ENCODE measurements at places on chromosomes 1 and 21.

- no peak for DNase-seq
Measured at GRCh38 chr1:43671626-43672330, 21.8 kb downstream of the KDM4A start.

DNA sequence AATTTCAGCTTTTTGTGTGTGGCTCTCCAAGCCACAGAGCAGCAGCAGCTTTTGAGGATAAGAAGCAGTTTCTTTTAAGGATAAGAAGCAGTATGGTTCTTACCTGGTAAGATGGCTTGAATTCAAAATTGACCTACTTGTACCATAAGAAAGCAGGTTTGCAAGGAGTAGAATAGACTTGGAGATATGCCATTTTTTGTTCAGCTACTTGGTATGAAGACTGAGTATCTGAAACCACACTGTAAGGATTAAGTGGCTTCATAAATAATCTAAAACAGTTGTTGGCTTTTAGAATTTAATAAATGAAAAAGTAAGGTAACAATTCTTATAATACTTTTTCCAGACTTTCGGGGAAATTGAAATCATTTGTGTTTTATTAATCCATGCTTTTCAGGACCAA, 74.2 kb downstream of the ATF6 start:
- no peak for DNase-seq

- no peak for DNase-seq
Measured at GRCh38 chr1:176602388-176603004, 139.5 kb downstream of the PAPPA2 start.

- no peak for DNase-seq
Measured at GRCh38 chr1:213135572-213135971, 84.5 kb downstream of the RPS6KC1 start.

GRCh38 chr1:15180189-15180588, 26.6 kb downstream of the TMEM51 start:
- no peak for DNase-seq

- DNase-seq, result no peak
Measured at GRCh38 chr1:66168948-66169671, 364.8 kb upstream of the SGIP1 start.

Data from stimulated activated CD4-positive, alpha-beta T cell treated with anti-CD3 and anti-CD28 coated beads, Interleukin-12 subunit alpha, Interleukin-12 subunit beta, amount 100 ng/mL, for 4 hours (primary cell).